ENCODE measurements at places on chromosomes 11 and 22.
A peak's percentile ranks its signal among the peaks of the same experiment; 100 is the strongest.

- DNase-seq: no peak
Measured at GRCh38 chr11:70689764-70690163, 291.4 kb downstream of the CTTN start.

- DNase-seq: no peak
Measured at GRCh38 chr22:21688706-21689381, 23.0 kb downstream of the PPIL2 start.

- no peak for DNase-seq
Measured at GRCh38 chr22:31923136-31923535, 21.2 kb upstream of the YWHAH start.

DNA sequence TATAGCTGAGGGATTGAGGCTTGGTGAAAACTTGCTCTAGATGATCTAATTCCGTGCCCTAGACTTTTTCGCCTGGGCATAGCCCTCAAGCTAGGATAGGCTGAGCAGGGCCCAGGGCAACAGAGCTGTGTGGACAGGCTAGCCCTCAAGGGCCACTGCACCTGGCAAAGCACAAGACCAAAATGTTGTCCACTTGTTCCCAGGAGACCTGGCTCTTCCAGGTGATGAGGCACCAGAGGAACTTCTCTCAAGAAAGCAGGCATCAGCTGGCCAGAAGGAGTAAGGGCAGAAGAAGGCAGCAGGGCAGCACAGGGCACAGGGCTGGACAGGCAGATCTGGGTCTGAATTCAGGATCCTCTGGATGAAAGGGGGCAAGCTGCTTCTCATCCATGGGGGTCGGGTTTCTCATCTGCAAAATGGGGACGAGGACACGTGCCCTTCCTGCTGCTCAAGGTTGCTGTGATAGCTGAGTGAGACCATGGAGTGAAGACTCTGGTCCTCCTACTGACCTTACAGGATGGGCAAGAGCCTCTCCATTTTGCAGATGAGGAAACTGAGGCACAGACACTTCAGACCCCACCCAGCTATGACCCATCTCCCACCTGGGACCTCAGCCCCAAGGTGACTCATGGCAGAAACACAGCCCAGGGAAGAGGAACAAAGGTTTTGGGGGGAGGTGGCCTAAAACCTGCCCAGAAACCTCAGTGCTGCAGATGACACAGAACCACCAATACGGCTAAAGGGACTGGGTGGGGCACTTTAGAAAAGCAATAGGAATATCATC, 42.2 kb upstream of the PRDM11 start:
- DNase-seq: no peak

DNA sequence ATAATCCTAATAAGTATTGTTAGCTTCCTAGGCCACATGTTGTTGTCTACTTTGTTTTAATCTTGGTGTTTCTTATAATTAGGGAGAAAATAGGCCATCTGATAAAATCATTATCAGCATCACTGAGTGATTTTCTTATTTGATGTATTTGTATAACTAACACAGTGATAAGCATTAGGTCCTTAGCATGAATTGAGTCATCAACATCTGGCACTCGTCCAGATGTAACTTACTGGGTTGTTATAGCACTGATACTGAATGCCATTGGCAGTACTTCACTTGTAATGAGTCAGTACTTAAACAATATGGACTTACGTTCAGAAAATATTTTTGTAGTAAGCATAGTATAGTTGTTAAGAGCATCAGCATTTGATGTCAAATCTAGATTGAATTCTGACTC, 16.2 kb downstream of the API5 start:
- no peak for DNase-seq

DNA sequence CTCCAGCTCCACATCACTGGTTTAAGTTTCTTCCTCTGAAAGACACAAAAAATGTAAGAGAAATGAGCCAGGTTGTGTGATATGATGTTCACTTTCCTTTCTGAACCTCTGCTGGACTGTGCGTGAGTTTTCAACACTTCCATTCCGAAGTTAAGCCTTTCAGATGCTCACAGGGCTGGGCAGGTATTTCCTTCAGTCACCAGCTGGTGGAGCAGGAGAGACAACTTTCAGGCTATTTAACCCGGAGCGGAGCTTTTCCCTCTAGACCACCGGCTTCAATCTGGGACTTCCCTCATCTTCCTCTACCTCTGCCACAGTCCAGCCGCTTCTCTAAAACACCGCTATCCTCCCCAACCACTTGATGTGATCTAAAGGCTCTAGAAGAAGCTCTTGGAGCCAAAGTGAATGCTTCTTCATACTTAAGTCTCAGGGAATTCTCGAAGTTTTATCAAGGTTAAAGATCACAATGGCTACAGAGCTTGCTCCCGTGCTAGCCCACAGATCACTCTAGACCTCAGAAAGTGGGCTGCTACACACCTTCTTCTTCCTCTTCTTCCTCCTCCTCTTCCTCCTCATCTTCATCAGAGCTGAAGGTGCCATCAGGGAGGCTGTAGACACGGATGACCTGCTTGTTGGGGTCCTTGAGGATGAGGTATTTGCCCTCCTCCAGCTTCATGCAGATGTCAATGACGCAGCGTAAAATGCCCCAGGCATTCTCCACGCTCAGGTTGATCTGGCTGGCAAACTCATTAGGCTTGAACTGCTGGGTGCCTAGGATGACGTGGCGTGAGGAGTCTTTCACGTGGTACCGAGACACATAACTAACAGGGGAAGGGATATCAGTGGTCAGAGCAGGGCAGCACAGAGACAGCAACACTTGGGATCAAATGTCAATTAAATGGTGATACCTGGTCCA, 4.4 kb upstream of the FOXRED2 start:
- DNase-seq: no peak

GRCh38 chr11:92595052-92595451, 370.4 kb downstream of the FAT3 start:
- DNase-seq: no peak

DNA sequence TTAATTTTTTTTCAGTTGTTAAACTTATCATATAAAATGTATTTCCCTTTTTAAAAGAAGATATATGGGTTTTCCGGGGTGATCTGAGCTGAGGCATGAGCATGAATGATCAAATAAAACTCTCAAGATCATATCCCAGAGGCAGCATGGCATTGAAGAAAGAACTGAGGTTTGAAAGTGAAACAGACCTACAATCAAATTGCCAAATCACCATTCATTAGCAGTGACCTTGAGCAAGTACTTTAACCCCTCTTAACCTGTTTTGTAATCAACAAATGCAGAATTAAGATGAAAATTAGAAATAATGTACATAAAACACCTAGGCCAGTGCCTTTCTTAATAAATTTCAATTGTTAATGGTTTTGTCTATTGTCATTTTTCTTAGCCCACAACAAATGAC, 116.0 kb downstream of the RBFOX2 start:
- no peak for DNase-seq

- no peak for DNase-seq
Measured at GRCh38 chr22:44133161-44133560, 47.6 kb upstream of the PARVG start.

DNA sequence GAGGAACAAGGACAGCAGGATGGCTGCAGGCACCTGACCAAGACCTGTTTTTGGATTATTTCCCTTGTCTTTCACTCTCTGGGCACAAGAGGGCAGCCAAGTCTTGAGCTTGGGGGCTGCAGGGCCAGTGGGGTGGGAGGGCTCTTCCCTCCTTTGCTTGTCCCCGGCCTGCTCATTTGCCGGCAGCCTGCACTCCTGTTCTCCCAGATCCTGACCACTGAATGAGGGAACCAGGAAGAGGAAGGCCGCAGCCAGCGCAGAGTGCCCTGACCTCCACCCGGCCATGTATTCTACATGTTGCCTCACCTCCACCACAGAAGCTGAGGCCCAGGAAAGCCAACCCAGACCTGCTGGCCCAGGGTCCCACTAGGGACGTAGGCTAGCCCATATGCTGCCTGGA, 15.5 kb upstream of the NNMT start:
- DNase-seq: no peak

DNA sequence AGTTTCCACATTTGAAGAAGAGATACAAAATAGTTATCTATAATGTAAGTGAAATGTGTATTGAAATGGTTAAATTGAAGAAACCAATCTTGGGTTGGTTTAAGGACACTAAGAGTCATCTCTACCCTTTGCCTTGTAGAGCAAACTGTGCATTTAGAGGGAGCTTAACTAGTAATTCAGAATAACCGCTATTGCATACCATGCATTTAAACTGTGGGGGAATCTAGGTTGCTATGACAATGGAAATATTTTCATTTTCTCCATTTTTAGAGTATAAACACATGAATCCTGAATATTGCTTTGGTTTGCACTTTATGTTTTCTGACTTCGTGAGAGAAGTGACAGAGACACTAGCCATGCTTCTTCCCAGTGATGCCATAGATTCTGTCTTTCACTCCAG, 39.7 kb downstream of the FAT3 start:
- DNase-seq: peak; percentile 4

DNA sequence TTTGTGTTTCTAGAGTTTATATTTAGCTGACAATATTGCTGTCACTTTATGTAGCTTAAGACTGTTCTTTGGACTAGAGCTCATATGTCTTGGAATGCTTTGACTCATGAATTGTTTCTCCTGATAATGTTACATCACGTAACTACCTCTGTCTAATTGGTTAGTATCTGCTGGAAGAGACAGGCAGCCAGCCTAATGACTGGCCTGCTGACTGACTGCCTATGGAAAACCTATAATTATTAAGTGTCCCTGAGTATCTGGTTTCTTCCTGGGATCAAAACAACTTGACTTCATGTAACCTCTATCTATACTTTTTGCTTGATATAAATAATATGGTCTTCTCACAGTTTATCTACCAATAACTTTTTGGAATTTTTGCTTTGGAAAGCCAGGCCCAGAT, 9.4 kb downstream of the SOX6 start:
- DNase-seq: no peak

DNA sequence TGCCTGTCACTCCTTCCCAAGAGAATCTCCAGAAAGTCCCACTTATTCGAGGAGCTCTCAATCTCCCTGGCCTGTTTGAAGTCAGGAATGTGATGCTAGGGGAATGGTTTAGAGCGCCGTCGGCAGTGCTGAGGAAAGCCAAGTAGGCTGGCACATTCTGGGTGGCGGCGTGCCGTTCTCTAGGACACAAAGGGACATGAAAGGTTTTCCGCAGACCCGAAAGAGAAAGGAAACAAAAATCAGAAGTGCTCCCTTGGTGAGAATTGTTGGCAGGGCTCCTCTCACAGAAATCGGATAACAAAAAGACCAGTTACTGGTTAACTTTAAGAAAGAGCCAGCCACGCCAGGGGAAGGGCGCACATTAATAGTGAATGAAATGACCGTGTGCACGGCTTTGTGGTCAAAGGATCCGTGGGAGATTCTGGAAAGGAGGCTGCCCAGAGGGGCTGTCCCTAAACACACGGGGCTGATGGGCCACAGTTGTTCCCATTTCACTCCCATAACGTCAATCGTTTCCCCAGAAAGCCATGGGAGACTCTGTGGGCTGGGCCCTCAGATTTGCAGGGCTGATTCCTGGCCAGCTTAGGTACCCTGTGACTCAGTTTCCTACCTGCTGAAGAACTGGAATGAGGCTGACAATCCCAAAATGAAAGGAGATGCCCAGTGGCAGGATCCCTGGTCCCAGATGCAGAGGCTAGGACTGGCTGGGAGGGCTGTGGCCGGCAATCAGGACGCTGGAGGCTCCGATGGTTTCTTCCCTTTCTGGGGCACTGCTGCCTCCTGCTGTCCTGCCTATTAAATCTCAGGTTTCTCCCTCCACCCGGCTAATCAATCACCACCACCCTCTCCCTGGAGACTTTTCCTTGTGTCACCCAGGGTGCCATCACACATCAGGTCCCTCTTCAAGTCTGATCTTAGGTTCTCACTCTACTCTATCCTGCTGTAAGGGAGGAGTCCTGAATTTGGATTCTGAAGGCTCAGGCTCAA, 82.3 kb downstream of the RCN1 start:
- DNase-seq: peak; percentile 65

- DNase-seq: no peak
Measured at GRCh38 chr22:29016067-29016938, 45.3 kb downstream of the C22orf31 start.

GRCh38 chr11:118911880-118912741, 13.6 kb downstream of the BCL9L start:
- DNase-seq: no peak

GRCh38 chr11:81707881-81708280, 1025.8 kb downstream of the FAM181B start:
- no peak for DNase-seq

GRCh38 chr11:125378571-125378970, 117.5 kb downstream of the FEZ1 start:
- DNase-seq: no peak
